ENCODE measurements at places on chromosomes 2 and 18.

DNA sequence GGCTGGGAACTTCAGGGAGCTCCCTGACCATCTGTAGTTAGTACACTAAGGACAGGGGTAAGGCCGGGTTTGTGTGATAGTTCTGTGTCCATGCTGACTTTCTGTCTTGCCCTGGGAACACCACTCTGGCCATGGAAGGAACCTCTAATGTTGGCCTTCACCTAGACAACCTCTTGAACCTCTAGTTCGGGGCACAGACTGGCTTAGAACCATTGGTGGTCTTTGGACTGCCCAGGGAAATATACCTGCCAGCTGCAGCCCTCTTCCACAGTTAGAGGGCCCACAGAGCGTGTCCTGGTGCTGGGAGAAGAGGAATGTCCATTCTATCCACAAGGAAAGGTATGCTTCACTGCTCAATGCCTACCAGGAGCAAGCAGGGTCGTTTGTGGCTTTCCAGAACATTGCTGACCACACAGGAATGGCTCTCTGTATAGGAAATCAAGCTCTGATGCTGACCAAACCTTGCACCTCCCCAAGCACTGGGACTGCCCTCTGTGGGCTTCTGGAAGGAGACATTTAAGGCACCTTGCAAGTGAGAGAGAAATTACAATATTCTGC, 318.8 kb upstream of the EPAS1 start:
- DNase-seq, result no peak

DNA sequence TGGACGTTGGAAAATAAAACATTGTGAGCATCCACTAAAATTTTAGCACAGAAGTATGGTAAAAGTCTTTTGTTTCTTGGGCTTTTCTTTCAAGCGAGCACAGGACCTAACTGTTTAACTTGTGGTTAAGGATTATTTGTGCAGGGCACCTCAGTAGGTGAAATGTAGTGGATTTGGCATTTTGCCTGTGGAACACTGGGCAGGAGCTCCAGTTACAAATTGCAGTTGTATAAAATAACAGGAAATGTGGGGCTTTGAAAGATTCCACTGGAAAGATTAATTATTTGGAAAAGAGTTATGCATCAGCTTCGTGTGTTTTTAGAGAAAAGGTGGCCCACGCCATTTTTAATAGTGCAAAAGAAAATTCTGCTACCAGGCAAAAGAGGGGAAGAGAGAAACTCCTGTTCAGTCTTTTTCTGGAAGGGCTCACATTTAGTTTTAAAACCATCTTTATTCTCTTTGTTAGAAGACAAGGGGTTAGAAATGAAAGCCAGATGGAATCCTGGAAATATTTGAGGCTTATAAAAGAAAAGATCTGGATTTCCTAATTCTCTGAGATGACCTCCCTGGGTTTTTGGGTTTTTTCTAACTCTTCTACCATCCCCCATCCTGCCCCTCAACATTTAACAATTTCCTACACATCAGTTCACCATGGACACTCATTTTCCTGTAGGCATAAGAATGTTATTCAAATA, 144.3 kb upstream of the SERTAD2 start:
- peak; percentile 54 for DNase-seq

GRCh38 chr2:143417428-143417827, 288.2 kb downstream of the ARHGAP15 start:
- DNase-seq, result no peak

DNA sequence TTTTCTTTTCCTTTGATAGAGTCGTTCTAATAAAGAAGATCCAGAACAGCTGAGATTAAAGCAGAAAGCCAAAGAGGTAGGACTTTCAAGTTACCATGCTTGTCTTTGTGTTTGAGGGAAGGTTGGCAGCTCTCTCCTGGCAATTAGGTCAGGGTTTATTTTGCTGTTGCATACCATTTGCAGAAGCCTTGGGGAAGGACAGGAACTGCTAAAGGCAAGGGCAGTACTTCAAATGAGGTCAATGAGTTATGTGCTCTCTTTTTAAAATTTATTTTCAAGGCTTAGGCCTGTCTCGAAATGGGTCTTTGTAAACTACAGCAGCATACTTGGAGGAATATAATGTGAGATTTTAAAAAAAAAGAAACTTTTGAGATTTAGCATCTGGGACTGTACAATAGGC, 108.9 kb downstream of the TAF4B start:
- DNase-seq, result no peak

DNA sequence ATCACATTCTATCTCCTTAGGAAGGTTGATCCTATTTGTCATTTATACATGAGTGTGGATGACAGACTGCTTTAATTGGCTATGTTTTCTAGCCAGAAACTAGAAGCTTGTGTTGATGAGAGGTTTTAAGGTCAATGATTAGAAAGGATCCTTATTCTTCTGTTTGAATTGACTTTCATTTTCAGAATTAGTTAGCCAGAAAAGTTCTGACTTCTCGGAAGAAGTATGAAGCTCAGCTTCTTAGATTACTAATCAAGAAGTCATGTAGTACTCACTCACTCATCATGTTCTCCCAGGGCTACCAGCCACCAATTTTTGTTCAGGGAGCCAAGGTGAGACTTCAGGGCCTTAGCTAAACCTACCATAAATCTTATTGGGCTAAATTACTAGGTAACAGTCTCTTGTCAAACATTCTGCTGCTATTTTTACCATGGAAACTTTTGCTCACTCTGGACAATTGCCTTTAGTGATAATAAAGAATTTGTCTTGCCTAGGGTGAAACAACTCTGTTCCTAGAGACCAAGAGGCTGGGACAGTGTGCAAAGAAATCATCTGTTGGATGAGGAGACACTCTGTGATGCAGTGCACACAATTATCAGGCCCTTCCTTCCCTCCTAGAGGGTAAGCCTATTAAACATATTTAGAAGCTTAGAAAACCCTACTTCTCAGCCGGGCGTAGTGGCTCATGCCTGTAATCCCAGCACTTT, 111.6 kb upstream of the DNMT3A start:
- no peak for DNase-seq

GRCh38 chr2:7571701-7572100, 654.5 kb downstream of the RNF144A start:
- DNase-seq, result no peak

- DNase-seq, result no peak
Observed at GRCh38 chr2:176683618-176684111, 414.4 kb downstream of the MTX2 start.

GRCh38 chr2:232281858-232282507, 96.6 kb upstream of the ALPP start:
- no peak for DNase-seq

- no peak for DNase-seq
Observed at GRCh38 chr2:217471319-217471718, 531.5 kb downstream of the TNS1 start.

DNA sequence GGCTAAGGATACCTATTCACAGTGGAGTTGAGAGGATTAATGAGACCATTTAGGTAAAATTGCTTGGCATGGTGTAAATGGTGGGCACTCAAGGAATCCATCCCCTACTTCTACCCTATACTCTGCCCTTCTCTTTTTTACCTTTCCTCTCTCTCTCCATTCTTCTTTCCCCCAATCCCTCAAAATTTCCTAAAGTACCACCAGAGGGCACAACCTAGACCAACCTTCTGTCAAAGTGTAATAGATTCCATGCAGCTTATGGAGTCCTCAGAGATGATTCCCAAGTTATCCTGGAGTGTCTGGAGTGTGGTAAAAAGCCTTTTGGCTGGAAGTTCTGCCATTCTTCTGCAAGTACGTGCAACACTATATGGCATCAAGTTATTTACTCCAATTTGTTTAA, 33.0 kb upstream of the CCDC195 start:
- DNase-seq, result no peak

- no peak for DNase-seq
Observed at GRCh38 chr2:231199219-231199618, 788 bp downstream of the ARMC9 start.

All from smooth muscle cell of the brain vasculature (primary cell).